ENCODE measurements at places on chromosomes 11 and 22. TPM values are rescaled to one million over a fixed set of nuclear protein-coding genes. Genes with fewer than 3 reads are reported as not detected.

The NAALAD2 gene
- not detected for total RNA-seq

The UPK2 gene
- 0.92 TPM for total RNA-seq

- H3K4me3 ChIP-seq, result no peak overlapping the region
- no peak overlapping the region for H3K27ac ChIP-seq
- no peaks in the 10 kb centered on the region for H3K27me3 ChIP-seq
- no peaks in the 10 kb centered on the region for H3K4me1 ChIP-seq
Measured at GRCh38 chr22:23397008-23397612, 183.0 kb downstream of the IGLL1 start.

The C11orf87 gene
- total RNA-seq, result not detected

The CRYAB gene
- 0.59 TPM for total RNA-seq

DNA sequence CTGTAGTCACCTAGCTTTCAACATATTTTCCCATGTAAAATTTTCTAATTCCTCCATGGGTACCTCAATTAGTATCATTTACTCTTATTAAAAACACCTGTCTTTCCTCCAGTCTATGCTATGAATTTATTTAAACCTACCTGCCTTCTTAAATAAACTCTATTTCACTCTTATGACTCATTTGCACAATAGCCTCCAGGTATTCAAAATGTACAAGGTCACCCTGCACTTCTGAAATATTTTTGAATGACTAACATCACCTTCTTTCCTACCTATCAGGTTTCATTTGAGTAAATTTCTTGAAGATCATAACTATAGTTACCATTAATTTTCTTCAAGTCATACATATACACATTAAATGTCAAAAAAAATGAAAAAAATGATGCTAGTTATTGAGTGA is 939.7 kb downstream of the DLG2 start:
- no peaks in the 10 kb centered on the region for H3K4me1 ChIP-seq
- DNase-seq, result no peak
- no peak overlapping the region for H3K27ac ChIP-seq
- H3K4me3 ChIP-seq, result no peak overlapping the region
- no peaks in the 10 kb centered on the region for H3K27me3 ChIP-seq
- no peaks in the 10 kb centered on the region for H3K36me3 ChIP-seq

The MRGPRE gene
- 0.13 TPM for total RNA-seq
